Stimulated activated CD8-positive, alpha-beta memory T cell treated with anti-CD3 and anti-CD28 coated beads, Interleukin-12 subunit alpha, Interleukin-12 subunit beta, amount 100 ng/mL, for 4 hours (primary cell): ENCODE measurements at places on chromosomes 7 and 10.

DNA sequence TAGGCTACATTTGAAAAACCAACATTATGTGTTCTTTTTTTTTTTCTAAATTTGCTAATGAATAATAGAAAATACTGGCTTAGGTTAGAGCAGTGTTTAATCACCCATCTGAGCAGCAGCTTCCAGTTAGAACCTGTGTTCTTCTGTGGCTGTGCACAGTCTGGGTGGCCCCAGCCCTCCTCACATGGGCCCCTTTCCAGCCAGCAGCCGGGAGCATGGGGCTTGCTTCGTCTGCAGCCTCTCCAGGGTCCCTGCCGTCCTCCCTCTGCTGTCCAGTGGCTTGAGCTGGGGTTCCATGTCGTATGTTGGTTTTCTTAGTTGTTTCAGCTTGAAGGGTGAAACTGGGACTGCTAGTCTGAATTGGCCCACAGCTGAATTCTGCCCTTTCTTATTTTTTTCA is 37.3 kb downstream of the BNIP3 start:
- no peak for DNase-seq

DNA sequence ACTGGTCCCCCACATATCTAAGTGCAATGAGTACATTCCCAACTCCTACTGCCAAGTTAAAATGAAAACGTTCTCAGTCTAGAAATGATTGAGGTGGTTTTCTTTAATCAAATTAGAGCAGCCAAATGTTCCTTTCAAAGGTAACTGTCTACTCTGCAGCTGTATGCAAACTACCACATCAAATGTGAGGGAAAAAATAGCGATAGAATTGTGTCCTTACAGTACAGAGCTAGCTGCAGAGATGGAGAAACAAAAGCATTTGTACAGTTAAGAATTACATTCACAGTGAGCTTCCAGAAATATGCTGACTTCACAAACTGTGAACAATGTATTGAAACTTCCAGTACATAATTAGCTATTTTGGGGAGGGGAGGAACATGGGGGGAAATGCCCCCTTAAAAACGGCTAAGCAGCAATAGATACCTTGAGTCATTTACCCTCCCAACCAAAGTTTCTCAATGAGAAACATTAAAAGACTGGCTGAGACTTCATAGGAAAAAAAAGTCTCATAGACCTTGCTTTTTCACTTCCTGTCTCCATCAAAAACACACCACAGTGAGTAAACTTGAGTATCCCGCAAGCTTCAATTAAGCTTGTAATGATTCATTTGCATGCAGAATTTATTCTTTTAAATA is 22.9 kb downstream of the CDK6 start:
- no peak for DNase-seq

DNA sequence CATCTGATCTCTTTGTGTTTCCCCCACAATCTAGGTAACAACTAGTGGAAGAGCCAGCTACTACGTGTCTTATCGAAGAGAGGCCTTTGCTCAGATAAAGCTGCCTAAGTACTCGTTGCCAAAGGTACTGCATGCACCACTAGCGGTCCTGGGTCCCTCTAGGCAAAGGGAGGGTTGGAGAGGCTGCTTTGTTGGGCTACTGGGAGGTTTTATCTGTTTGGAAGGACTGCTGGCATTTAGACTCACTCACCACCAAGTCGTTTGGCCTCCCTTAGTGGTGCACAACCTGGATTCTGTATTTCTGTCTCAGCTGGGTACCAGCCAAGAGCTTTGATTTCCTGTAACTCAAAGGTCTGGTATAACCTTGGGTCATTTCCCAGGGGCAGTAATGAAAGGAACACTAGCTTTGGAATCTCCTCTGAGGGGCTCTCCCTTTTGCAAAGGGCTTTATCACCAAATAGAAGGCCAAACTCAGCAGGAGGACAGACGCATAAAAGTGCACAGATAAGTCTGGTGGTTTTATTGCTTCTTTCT is 498.3 kb downstream of the SORCS3 start:
- no peak for DNase-seq

GRCh38 chr10:116444527-116445142 is 17.0 kb downstream of the PNLIPRP3 start:
- no peak for DNase-seq

DNA sequence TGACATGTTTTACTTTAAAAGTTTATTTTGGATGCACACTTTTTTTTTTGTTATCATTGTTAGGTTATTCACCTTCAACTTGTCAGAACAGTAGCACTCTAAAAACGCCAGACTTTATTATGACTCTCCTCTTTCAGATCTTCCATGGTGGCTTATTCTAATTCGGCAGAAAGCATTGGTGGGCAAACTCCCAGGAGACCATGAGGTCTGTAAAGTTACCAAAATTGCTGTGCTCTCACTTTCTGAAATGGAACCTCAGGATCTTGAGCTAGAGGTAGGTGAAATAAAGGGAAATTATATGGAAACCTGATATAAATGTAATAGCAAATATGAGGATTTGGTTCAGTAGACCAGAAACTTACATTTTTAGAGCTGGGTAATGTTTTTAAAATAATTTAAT is 55.6 kb downstream of the INPP5F start:
- no peak for DNase-seq

DNA sequence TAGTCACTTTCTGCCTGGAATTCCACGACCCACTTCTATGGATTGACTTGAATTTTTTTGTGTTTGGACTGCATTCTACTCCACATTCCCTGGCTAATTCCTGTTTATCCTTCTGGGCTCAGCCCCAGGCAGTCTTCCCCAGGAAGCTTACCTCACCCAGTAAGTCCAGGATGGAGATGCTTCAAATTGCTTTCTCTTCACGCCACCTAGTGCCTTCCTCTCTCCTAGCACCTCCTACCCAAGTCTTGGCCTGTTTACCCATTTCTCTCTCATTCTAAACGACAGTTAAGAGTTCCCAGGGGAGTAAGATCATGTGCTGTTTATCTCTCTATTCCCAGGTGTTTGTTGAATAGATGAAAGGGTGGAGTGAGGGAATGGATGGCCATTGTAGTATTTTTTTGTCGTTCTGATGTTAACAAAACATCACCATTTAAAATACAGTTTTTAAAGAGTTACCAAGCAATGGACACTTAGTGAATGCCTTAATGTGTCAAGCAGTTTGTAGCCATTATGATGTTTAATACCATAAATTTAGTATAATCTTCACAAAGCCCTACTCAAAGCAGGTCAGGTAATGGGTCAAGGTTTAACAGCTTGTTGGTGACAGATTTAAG is 45.5 kb upstream of the TARP start:
- DNase-seq: no peak

DNA sequence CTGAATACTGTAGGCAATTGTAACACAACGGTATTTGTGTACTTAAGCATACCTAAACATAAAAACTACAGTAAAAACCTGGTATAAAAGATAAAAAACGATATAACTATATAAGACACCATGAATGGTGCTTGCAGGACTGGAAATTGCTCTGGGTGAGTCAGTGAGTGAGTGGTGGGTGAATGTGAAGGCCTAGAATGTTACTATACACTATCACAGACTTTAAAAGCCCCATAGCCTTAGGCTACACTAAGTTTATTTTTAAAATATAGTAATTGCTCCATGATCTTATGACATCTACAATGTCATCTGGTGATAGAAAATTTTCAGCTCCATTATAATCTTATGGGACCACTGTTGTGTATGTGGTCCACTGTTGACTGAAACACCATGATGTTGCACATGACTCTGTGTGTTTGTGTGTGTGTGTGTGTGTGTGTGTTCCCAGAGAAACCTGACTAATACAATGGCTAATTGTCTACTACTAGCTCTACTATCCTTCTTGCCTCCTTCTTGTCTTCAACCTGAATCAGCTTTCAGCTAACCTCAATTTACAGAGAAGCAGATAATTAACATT is 27.6 kb upstream of the PRPF18 start:
- DNase-seq: no peak

GRCh38 chr7:94374231-94374630 is 20.5 kb upstream of the COL1A2 start:
- DNase-seq: no peak
